NCI-H1436 (cell line): ENCODE measurements at places on chromosomes 12 and 14.

GRCh38 chr12:13702381-13702780 lies 279.0 kb downstream of the GRIN2B start:
- DNase-seq: no peak

- no peak for DNase-seq
Observed at GRCh38 chr14:57061009-57061711, 207.5 kb downstream of the EXOC5 start.

DNA sequence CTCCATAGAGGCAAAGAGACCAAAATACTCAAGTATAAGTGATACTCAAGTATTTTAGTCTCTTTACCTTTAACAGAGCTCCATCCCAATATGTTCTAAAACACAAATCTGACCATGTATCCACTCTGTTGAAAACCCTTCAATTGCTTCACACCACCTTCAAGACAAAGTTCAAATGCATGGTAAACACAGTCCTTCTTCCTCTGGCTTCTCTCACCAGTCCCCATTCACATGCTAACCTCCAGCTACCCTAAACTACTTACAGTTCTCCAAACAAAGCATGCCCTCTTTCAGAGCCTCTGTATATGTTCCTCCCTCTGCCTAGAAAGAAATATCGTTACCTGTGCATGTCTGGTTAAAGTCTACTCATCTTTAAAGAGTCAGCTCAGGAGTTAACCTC lies 100.2 kb downstream of the NUMB start:
- DNase-seq: no peak

- no peak for DNase-seq
Observed at GRCh38 chr12:76040461-76040860, 8.9 kb upstream of the PHLDA1 start.

GRCh38 chr12:6090803-6091202 lies 33.7 kb downstream of the VWF start:
- no peak for DNase-seq

DNA sequence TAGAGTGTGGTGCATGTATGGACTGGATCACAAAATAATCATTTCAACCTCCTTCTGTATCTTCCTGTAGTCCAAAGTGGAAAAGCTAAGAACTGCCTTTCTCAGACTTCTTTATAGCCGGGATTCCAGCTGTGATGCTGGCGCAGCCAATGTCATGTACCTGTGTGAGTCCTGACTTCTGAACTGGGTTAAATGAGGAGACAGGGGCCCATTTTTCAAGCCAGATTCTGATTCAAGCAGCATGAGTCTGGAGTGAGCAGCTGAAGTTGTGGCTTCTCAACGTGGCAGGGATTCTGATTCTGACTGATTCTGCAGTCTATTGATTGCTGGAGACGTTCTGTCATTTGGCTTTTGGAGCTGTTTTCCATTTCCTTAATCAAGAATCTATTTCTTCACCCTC lies 111.2 kb downstream of the ST8SIA1 start:
- DNase-seq: no peak

DNA sequence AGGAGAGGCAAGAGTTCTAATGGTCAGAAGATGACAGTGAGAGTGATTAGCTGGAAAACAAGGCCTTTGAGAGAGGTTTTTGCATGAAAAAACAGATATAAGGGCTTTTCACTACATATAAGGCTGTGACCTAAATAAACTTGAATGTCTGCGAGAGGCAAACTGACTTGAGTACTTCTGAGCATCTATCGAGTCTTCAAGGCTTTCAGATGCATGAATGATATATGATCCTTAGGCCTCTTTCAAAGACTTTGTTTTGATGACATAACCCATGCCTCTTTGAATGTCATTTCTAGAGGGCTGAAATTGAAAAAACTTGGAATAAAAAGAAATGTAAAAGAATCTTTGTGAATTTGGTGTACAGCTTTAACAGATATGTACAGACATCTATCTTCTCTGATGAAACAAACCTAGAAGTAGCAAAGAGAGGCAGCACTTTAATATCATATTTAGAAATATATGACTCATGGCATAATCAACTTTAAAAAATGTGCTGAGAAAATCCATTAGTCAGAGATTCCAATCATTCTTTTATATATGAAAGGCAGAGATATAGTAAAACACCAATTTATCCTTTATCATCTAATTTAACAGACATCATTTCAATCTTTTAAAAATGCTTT lies 72.6 kb downstream of the PPM1H start:
- no peak for DNase-seq

- no peak for DNase-seq
Observed at GRCh38 chr12:58066296-58066695, 124.9 kb downstream of the ATP23 start.

- no peak for DNase-seq
Observed at GRCh38 chr12:64009321-64010068, 165.0 kb downstream of the SRGAP1 start.

- DNase-seq: no peak
Observed at GRCh38 chr14:51073731-51074130, 21.2 kb downstream of the TRIM9 start.

DNA sequence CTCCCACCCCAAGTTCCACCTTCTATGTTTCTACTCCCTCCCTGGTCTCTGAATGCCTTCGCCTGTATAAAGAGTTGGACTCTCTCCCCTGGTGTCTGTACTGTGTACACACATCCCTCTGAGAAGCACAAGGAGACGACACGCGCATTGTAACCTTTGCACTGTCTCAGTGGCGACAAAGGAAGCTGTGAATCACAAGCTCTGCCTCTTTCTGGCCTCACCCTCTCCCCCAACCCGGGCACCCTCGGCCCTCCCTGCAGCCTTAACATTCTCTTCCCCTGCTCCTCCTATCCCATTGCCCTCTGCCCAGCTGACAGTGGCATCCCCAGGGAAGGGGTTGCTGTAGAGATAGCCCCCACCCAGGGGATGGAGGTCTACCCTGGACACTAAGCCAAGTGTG lies 2.5 kb upstream of the SMARCD1 start:
- DNase-seq: no peak

GRCh38 chr14:100159865-100160533 lies 554 bp upstream of the DEGS2 start:
- DNase-seq: no peak

- no peak for DNase-seq
Observed at GRCh38 chr14:49977126-49977841, 84.4 kb downstream of the ARF6 start.

GRCh38 chr12:113190761-113191160 lies 5.2 kb downstream of the RITA1 start:
- DNase-seq: no peak

DNA sequence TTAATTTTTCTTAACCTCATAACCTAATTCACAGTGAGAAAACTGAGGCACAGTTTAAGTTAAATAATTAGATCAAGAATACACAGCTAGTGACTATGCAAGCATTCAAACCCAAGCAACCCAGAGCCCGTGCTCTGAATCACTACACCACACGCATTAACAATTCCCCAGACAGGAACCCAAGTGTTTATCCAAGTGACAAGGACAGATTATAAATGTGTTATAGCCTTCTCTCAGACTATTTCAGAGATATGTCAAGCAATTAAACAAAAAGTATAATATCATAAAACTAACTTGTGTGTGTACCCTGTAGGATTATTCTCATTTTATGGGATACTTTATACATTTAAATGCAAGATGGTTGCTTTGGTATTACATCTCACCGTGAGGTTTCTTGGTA lies 43.8 kb downstream of the MED13L start:
- no peak for DNase-seq

DNA sequence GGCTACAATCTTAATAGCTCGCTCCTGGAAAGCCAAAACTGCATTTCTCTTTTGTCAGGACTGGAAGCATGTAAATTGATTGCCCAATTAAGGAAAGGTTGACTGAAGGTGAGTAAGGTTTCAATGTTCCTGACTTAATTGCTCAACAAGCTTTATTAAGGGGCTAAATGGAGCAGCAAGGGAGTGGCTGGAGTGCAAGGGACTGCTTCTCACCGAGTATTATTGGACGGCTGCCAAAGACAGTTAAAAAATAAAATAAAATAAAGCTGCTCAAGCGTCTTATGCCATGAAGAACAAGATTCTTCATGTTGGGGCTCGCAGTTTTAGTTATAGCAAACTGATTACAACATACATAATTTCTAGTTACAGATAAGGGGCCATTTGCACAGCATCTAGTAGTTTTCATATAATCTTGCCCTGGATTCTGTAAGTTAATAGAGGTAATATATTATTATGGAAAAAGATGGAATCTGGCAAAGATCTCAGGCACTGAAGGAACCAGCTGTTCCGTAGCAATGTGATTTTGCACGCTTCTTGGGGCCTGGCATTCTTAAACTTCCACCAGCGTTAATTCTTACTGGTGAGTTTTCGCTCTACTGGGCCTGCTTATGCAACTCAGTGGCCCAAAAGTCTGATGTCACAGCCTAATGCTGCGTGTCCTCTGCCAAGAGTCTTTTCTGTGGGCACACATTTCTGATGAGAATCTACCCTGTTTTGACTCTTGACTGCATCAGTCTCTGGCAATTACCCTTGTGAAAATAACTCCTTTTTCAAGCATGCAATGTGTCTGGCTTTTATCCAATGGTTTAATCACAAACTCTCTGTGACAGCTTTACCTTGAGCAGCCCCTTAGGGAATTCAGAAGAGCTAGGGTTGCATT lies 108.5 kb downstream of the SLC38A1 start:
- DNase-seq: peak; percentile 74

DNA sequence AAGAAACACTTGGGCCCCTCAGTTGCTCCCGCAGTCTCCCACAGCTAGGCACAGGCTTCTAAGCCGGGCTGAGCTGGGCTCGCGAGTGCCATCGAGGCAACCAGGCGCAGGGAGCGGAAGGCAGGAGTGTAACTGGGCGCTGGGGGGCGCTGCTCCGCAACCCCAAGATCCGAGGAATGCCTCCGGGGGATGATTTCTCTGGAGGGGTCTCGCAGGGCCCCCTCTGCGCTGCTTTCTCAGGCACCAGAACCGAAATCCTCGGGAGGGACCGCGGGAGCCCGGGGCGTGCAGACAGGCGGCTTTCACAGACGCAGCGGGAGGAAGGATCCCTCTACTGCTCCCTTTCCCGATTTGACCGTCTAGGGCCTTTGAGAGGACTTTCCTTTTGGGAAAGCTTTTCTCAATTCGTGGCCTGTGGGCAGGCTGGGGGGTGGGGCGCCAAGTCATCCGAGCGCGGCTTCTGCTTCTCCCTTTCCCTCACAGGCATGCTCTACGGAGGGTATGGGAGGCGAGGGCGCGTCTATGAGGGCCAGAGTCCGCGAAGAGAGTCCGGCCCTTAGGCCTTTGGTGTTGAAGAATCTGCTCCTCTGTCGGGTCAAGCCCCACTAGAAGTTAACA lies 4.3 kb upstream of the NKX2-1 start:
- DNase-seq: no peak

GRCh38 chr12:62261876-62262517 lies 1.8 kb downstream of the USP15 start:
- no peak for DNase-seq

GRCh38 chr14:31038521-31039166 lies 12.5 kb upstream of the STRN3 start:
- DNase-seq: no peak

GRCh38 chr12:66508025-66508424 lies 170.9 kb downstream of the GRIP1 start:
- no peak for DNase-seq

DNA sequence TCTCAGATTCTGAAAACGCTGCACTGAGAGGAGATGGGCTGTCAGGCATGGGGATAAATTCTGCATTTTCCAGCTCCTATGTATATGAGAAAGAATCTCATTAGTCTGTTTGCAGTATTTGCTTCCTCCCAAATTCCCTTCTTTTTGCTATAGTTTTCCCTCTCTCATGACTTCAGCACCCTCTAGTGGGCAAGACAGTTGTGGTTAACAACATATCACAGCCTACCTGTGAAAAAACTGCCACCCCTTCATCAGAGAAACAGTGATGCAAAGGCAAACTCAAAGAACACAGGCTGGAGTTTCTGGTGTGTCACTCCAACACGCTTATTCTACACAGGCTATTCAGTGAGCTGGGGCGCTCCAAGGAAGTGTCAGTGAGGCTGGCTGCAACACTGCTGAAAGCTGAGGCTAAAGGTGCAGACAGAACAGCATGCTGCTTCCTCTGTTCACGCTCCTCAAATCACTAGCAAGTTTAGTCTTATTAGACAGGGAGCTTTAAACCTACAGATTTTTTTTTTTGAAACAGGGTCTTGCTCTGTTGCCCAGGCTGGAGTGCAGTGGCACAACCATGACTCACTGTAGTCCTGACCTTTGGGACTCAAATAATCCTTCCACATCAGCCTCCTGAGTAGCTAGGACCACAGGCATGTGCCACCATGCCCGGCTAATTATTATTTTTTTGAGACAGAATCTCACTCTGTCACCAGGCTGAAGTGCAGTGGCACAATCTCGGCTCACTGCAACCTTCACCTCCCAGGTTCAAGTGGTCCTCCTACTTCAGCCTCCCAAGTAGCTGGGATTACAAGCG lies 19.3 kb downstream of the ZC2HC1C start:
- peak; percentile 17 for DNase-seq
